ENCODE measurements at places on chromosomes 1 and 21.
A peak's percentile ranks its signal among the peaks of the same experiment; 100 is the strongest.

- DNase-seq: no peak
Measured at GRCh38 chr1:75308365-75308764, 174.2 kb downstream of the LHX8 start.

- DNase-seq: no peak
Measured at GRCh38 chr1:70117046-70117445, 88.3 kb downstream of the LRRC40 start.

- DNase-seq: peak; percentile 64
Measured at GRCh38 chr1:62687903-62688686, at the start of gene DOCK7. TSS of gene DOCK7 (minus strand) at chr1:62688386. CDS start at chr1:62688264, 122 bp downstream.

- no peak for DNase-seq
Measured at GRCh38 chr1:244405856-244406255, 45.9 kb downstream of the ADSS2 start.

DNA sequence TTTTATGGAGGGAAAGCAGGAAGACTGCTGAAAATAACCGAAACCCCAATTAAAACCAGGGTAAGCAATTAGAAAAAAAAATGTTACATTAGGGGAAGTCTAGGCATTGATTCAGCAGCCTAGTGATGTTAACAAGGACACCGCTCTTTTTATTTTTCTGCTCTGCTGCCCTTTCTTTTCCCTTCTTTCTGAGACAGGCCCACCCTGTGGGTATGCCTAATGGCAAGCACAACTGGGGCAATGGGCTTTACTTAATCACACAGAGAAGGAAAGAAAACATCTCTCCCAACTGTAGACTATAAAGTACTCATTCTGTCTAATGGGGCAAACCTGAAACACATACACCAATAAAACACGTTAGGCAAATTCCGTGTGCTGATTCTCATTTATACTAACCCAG lies 69.6 kb downstream of the GBP6 start:
- no peak for DNase-seq

DNA sequence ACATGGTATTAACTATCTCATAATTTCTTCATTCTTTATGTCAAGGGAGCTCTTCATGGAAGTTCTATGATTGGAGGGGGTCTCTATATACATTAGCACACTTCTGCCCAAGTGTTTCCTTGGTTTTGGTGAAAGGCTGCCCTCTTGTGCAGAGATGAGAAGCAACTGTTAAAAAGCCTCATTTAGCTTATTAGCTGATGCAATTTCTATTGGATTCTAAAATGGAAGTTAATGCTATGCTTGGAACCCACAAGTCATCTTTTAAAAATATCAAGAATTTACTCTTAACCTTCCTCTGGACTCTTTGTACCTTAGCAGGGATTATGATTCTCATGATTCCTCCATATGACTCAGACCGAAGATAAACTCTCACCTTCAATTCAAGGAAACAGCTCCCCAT lies 328.9 kb downstream of the PTBP2 start:
- DNase-seq: peak; percentile 5

GRCh38 chr1:184635980-184636431 lies 118.7 kb downstream of the EDEM3 start:
- DNase-seq: no peak

DNA sequence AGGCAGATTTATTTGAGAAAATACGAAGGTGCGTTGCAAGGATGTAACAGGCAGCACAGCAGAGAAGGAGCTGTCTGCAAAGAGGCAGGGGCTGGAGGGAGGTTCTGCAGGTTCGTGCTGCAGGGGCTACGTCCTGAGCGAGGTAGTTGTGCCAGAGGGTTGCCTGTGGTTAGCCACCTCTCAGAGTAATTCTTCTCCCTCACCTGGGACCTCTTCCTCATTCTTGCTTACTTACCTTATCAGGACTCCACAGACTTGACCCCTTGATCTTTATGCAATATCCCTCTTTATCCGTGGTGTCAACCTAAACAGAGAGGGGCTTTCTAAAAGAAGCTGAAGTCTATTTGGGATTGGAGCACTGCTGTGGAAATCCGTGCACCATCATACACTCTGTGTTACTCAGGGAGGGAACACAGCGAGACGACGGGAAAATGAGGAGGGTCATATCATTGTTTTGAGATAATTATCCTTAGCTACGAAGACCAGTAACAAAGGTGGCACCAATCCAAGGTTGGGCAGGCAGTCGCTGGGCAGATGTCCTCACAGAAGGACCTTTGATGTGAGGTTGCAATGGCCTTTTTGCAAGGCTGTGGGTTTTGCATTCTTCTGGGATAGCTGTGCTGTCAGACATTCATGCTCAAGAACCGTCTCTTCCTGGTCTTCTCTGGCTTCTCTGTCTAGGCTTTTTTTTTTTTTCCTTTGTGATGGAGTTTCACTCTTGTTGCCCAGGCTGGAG lies 82.8 kb downstream of the WDR4 start:
- no peak for DNase-seq

DNA sequence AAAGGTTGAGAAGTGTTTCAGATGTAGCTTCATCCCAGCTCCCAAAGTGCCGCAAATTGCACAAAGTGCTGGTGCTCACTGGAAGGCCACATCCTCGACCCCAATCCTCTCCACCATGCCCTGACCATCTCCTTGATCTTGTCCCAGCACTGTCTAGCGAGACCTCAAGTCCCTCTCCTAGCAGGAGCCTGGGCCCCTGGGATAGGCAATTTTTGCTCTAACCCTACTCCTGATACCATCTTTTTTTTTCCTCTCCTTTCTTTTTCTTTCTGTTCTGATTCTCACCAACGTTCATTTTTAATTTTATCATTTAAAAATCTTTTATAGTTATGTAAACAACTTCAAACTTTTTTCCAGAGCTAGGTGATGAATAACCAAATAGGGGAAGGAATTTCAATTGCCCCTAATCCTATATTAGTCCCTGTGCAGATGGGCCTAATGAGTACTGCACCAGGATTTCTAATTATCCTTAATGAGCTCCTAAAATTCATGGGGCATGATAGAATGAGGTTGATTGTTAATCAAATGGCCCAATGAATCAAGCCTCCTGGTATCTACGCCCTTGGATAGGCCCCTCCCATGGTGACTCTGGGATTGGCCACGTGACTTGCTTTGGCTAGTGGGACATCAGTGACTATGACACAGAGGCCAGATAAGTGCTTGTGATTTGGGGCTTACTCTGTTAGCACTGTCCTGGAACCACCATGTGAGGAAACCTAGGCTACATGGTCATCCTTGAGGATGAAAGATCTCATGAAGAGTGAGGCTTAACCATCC lies 41.5 kb upstream of the TENT5B start:
- DNase-seq: no peak
